Large intestine (tissue), 12 donors: ENCODE measurements at places on chromosomes 4 and X. TPM values are rescaled to one million over a fixed set of nuclear protein-coding genes. Genes with fewer than 3 reads are reported as not detected.

DNA sequence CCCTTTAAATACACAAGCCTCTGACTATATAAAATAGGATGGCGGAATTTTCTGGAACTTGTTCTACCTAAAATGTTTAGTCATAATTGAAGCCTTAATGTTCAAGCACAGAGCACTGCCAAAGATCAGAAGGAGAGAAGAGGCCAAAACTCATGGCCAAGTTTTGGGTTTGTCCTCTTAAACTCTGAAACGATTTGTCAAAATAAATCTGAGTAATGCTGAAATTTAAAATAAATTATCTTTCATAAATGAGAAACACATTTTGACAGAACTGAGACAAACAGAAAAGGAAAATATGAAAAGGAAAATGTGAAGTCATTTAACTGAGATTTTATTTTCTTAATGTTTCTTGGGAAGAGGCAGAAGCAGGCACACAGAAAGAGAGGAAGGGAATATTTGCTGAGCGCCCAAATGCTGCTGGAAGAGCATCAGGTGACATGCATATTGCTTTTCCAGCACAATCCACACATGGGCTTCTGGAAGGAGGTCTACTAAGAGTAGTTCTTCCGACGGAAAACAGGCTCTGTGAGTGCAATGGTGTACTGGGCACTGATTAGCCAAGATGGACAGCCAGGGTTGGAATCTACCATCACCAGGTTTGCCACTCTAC, 47.4 kb upstream of the ZNF518B start:
- DNase-seq, result no peak

DNA sequence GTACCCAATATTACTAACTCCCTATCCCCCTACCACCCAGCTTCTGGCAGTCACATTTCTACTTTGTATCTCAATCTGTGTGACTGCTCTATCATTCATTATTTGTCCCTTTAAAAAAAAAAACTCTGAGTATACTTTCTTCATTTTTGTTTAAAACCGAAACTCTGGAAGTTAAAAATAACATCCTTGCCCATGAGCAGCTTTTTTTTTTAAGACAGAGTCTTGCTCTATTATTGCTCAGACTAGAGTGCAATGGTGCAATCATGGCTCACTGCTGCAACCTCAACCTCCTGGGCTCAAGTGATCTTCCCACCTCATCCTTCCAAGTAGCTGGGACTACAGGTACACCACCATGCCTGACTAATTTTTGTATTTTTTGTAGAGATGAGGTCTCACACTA, 15.8 kb downstream of the UBE2K start:
- DNase-seq, result no peak

- no peak for DNase-seq
Measured at GRCh38 chr4:67083496-67083895, 461.8 kb downstream of the CENPC start.

DNA sequence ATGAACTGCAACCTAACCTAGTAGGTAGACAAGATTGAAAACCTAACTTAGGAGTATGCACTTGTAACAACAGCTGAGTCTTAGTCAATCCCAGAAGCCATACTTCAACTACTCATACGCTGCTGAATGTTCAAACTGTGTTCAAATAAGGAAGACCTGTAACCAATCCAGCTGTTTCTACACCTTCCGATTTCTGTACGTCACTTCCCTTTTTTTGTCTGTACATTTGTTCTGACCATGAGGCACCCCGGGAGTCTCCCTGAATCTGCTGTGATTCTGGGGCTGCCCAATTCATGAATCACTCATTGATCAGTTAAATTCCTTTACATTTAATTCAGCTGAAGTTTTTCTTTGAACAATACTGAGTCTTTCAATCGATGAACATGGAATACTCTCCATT, 89.5 kb downstream of the BMP3 start:
- no peak for DNase-seq

DNA sequence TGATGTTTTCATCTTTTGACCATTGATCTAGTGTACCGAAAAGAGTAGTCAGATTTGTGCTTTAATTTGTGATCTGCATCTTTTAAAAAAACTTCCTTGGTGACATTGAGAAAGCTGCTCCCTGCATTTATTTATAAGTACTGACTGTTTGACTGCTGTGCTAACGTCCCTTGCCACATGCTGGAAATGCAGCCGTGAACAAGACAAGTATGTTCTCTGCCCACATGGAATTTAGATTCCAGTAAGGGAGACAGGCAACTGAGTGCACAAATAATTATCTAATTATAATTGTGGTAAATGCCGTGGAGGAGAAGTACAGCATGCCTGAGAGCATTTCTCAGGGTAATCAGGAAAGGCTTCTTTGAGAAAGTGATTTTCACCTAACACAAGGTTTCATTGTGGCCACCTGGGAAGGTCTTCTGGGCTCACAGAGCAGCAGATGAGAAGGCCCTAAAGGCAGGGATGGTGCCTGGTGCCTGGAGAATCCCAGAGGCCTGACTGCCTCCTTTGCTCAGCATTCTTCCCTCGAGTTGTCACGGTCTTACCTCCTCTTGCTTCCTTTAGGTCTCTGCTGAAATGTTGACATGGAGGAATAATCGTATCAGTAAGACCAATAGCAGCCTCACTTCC, 55.8 kb downstream of the PTTG2 start:
- DNase-seq, result no peak

GRCh38 chrX:23509256-23509655, 158.0 kb upstream of the PRDX4 start:
- no peak for DNase-seq

DNA sequence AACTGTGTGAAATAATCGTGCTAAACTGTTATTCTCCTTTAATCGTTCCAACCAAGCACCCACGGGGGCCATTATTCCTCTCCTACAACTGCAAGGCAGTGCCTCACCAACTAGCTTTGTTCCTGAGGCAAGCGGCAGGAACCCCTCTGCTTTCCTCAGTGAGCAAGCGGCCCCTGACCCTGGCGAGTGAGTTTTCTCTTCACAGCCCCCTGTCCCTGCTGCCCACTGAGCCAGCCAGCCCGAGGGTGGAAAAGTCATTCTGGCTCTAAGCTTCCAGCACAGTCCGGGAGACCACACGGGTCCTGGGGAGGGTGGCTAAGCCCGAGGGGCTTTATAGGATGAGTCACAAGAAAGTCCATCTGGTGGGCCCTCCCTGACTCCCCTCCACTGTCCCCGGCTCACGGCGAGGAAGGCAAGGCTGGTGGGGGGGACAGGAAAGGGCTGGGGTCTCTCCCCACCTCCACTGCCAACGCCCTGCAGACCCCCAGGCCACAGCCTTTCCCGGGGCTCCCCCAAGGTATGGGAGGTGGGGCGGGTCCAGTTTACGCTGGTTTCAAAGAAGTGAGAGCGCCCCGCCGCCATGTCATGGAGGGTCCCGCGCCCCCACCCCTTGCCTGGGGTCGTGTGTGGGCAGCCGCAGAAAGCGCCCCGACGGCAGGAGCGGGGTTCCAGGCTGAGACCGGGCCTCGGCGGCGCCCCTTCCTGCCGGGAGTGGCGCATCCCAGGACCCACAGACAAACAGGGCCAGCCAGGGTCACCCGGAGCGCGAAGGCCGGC, 45.0 kb downstream of the CPLX1 start:
- DNase-seq, result no peak

GRCh38 chr4:102779204-102779603, 18.4 kb upstream of the MANBA start:
- DNase-seq, result peak; percentile 16

- DNase-seq, result no peak
Measured at GRCh38 chr4:95105983-95106382, 348.2 kb downstream of the BMPR1B start.

GRCh38 chr4:165360985-165361670, 17.7 kb upstream of the CPE start:
- no peak for DNase-seq

- DNase-seq, result no peak
Measured at GRCh38 chrX:138765051-138765450, 53.5 kb upstream of the FGF13 start.

DNA sequence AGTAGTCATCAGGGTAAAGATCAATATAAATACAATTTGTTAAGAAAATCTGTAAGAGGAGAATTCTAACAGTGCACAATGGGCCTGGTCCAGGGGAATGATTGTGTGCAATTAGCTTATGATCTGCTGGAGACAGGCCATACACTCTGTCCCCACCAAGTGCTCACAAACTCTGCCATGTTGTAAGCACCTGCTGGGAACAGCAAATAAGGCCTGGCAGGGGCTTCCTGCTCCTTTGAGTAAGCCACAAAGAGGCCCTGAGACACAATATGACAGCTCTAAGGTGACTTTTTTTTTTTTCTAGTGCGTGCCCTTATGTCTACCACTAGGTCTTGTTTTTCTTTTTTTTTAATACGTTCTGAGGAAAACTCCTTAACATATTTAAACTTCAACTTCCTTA, 866.3 kb upstream of the PCDH7 start:
- no peak for DNase-seq

DNA sequence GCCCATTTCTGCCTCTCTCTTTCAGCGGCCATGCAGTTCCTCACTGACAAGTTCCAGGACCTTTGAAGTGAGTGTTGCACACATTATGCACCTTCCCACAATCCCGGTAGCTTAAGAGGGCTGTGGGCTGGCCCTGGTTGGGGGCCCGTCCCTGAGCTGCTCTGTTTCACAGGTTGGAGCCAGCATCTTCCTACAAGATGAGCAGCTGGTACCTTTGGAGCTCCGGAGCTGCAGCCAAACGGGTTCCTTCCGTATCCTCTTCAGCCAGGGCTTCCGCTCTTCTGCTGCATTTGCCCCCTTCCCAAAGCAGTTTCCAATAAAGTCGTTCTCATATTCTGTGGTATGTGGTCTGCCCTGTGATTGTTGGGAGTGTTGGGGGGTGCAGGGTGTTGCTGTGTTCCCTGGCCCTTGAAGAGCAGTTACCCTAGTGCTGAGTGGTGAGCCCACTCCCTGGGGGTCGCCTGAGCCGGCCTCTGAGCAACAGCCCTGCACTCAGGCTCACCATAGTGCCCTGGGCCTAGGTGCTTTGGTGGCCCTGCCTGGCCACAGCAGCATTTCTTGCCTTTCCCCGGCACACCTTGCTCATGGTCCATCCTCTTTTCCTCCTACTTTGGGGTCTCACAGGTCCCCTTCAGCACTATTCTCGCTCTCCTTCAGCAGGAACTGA, 60.4 kb downstream of the CXorf49B start:
- DNase-seq, result no peak

DNA sequence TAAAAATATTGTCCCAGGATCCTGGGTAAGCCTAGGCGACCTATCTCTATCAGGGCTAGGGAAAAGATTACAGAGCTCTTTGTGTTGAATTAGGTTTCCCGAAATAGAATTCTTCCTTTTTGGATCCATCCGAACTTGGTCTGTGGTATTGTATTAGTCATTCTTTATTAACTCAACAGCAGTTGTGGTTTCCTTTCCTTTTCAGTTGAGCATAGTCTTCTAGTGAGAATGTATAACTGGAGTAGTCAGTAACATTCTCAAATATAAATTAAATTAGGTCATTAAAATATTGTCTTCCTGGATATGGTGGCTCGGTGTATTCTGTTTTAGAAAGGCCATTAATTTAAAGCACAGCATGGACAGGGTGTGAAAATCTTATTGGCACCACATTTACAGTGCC, 520.4 kb downstream of the NLGN4X start:
- no peak for DNase-seq

- DNase-seq, result peak; percentile 80
Measured at GRCh38 chr4:77040854-77041725, 34.7 kb downstream of the CCNI start.

- DNase-seq, result no peak
Measured at GRCh38 chrX:39811376-39811775, 286.4 kb downstream of the BCOR start.

GRCh38 chr4:61275241-61275640, 75.1 kb downstream of the ADGRL3 start:
- DNase-seq, result no peak

DNA sequence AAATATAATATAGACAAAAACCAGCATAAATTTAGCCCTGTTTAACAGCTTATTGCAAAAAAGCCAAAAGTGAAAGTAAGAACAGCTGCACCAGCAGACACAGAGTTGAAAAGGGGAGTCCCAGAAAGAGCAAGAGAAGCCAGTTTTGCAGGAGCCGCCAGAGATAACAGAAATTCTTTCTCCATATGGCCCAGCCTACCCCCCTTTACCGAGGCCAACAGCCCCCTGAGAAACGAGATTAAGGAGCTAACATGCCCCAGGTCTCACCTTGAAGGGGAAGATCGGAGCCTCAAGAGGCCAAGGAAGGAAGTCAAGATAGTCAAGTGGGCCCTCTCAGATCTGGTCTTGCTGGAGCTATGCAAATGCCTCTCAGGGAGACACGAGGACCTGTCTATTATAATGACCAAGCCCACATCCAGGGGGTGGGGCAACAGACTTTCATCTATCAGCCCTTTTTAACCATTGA, 4.8 kb downstream of the ACOX3 start:
- peak; percentile 73 for DNase-seq

DNA sequence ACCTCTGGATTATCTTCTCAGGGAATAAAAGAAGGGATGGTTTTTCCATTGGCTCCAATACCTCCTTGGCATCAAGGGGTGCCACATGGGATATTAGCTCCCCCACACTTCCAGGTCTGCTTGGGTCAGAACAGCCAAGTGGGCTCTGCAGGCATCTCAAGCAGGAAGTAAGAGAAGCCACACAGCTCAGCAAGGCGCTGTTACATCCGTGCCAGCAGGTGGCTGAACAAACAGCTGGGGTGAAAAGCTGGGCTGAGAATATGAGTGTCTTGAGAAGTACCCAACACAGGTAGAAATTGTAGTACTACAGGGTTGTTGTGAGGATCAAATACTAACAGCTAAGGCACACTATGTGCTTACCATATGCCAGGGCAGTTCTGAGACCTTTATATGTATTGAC, 76.7 kb upstream of the TMEM150C start:
- no peak for DNase-seq

The IL3RA gene
- polyA plus RNA-seq, result 5.4 TPM

The CPE gene
- 162 TPM for polyA plus RNA-seq

The TRPC5OS gene
- not detected for polyA plus RNA-seq

The MAP7D2 gene
- polyA plus RNA-seq, result 4.1 TPM

The HELT gene
- not detected for polyA plus RNA-seq

The PASD1 gene
- not detected for polyA plus RNA-seq

The MAGEA6 gene
- polyA plus RNA-seq, result not detected

The PNCK gene
- 128 TPM for polyA plus RNA-seq

The VSIG4 gene
- 8.4 TPM for polyA plus RNA-seq
